ENCODE measurements at places on chromosomes 7 and 10.

- no peak for DNase-seq
Observed at GRCh38 chr10:119209736-119210355, 2.5 kb downstream of the GRK5 start.

DNA sequence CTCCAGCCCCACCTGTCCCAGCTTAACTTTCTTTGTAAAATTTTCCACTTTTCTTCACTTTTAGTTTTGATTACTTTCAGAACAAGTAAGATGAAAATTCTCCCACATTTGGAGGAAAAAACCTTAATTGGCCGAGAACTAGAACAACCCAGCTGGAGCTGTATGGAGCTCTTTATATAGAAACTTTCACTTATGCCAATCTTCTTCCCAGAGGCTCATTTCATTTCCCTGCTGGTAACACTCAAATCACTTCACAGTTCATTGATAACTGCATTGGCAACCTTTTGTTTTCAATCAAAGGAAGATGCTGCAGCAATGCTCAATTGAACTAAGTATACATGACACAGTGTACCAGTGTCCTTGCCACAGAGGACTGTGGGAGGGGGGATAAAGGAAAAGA, 176.2 kb upstream of the NOBOX start:
- DNase-seq, result no peak

GRCh38 chr10:26843736-26844135, 17.0 kb downstream of the ABI1 start:
- DNase-seq, result no peak

GRCh38 chr10:33327751-33328150, 6.7 kb downstream of the NRP1 start:
- DNase-seq, result no peak

GRCh38 chr10:118472415-118473304, 122.8 kb downstream of the PRLHR start:
- DNase-seq, result no peak

- DNase-seq, result no peak
Observed at GRCh38 chr7:23211589-23211988, 29.7 kb downstream of the NUP42 start.

- no peak for DNase-seq
Observed at GRCh38 chr10:85645053-85645452, 721.5 kb downstream of the GRID1 start.

DNA sequence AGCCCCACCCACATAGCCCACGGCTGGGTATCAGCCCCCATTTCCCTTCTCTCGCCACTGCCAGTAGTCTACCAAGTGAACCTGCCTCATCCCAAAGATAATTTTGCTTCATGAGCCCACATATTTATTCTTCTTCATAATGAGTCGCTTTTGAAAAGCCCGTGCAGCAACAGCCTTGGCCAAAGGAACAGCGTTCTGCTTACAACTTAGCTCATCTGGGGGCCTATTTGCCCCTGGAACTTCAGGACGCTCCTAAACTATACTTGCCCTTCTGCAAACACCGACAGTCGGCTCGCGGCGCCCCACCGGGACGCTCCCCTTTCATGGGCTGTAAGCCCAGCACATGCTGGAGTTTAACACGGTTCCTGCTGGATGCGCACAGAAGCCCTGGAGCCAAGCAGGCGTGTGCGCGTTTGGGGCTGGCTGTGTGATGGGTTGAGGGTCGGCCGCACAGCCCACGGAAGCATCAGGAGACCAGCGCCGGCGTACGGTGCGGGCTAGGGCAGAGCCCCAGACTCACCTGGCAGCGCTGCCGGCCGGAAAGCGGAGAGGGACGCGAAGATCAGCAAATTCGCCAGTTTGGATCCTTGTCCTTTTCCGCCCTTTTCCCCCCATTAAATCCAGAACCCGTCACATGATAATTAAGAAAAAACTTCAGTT, 370 bp downstream of the TMEM60 start:
- DNase-seq, result no peak

- DNase-seq, result no peak
Observed at GRCh38 chr7:77796960-77797359, 1.3 kb downstream of the TMEM60 start.

GRCh38 chr7:99597762-99598501, at the start of gene TMEM225B:
Gene TMEM225B, plus strand, starts transcription at chr7:99598267. Its CDS starts 6,122 bp downstream, at chr7:99604389.
- DNase-seq, result peak; percentile 44

DNA sequence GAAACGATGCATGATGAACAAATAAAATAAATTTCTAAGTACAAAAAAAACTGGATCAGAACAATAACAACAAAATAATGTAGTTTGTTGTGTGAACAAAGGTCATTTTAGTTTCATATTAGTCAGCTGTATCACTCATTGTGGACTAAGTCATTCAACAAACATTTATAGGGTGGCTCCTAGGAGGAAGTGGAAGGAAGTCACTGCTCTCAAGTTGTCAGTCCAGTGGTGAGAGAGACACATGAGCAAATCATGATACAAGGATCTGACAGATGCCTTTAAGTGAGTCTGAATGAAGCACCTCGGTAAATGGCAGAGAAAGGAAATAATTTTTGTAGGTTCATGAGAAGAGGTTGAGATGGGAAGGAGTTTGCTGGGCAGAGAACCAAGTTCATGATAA, 56.8 kb downstream of the EPDR1 start:
- no peak for DNase-seq

DNA sequence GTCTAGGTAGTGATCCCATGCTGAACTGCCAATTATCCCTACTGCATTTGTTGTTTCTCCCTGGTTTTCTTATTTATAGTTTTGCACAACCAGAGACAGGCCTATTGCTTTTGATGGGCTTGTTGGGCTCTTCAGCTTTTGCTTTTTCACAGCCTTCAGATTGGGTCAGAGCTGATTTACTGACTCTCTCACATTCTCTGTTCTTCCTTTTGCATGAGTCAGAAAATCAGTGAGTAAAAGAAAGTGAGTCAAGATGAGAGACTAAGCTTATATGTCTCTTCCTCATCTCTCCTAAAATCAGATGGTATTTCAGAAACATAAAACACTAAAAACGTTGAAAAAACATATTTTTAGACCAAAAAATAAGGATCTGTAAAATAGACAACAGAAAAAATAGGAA, 1135.4 kb downstream of the XPNPEP1 start:
- DNase-seq, result no peak

DNA sequence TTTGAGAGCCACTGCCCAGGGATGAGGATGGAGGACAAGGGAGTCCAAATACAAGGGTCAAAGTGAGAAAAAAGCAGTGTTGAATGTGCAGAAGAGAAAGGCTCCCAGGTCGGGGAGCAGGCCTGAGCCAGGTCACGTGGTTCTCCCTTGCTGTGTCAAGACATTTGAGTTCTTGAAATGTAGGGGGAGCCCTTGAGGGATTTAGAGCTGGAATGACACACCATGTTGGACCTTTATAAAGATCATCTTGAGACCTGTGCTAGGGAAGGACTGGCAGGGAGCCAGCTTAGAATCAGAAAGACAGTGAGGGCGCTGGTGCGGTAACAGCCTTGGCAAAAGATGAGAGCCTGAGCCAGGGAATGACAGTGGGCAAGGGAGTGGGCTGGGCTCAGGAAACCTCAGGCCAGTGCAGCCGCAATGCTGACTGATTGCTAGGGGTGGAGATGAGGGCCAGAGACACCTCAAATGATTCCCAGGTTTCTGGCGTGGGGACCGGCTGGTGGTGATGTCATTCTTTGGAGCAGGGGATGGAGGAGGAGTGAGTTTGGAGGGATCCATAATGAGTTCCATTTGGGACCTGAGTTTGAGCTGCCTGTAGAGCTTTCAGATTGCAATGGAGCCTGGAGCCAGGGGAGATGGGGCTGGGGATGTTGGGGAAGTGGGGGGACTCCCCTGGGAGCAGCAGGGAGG, 120.1 kb downstream of the PTPN20 start:
- DNase-seq, result no peak

GRCh38 chr7:42617806-42618457, 293.9 kb downstream of the C7orf25 start:
- no peak for DNase-seq
